ENCODE measurements at places on chromosomes 4 and X.
A peak's percentile ranks its signal among the peaks of the same experiment; 100 is the strongest.

GRCh38 chrX:118694638-118695037 is 32.8 kb upstream of the IL13RA1 start:
- DNase-seq: no peak

DNA sequence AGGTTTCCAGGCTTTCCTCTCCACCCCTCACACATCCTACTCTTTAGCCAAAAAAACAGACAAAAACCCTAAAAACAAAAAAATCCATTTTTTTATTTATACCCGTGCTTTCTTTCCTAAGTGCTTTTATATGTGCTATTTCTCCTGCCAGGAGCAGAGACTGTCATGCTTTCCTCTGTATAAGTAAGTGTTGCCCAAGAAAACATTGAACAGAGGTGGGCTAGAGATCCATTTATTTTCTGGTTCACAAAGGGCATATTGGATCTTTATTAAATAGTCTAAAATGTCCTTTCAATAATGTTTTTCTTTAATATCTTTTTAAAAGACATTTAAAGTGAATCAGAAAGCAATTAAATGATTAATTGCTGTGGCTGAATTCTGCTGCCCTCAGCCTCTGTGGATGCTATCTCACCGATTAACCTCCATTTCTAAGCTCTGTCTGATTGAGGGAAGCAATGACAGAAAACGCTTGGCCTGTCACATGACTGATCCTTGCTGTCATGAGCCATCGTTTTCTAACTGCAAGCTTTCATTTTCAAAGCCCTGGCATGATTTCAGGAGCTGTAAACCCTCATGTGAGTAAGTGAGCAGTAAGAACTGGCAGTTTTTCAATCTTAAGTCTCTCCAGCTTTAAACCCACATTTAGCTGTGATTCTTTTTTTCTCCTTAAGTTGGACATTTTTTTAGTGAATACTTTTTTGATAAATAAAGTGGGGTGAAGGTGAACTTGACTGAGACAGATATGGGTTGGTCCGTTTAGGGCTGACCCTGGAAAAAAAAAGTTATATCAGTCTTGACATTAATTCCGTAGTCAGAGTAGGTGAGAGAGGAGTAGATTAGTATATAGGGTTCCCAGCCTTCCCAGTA is 180.7 kb upstream of the PGRMC2 start:
- DNase-seq: peak; percentile 60

GRCh38 chr4:7402526-7402925 is 32.2 kb downstream of the PSAPL1 start:
- no peak for DNase-seq

- DNase-seq: no peak
These were observed 77.1 kb downstream of the NFKB1 start for GRCh38 chr4:102578270-102578669.

DNA sequence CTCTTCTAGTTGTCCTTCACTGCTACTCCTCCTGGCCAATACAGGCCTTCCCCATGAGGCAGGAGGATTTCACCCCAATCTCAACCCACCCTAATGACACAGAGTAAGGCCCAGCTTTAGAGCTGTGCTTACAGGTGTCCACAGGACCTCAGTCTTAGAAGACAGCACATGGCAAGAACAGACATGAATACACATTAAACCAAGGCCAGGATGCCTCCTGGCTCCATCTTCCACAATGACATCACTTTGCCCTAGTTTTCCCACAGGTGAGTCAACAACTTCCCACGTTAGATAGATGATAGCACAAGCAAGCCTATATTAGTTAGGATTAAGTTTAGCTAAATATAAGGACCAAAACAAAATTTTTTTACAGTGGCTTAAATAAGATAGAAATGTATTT is 63.8 kb upstream of the NOCT start:
- DNase-seq: no peak

DNA sequence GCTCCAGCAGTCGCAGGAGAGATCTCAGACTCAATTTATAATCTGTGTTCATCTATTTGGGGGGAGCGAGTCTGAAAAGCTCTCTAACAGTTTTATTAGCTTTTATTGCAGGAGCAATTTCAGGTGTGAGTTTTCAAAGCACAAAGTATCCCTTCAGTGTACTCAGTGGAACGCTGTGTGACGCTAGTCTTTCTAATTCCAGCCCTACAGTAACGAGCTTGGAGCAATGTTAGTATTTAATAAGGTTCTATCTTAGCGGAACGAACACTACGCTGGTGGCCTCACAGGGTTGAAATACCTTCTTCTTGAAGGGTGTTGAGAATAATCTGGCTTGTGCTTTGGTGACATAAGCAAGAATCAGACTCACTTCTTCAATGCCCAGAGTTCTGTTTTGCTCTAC is 8.4 kb downstream of the HS3ST1 start:
- DNase-seq: no peak

DNA sequence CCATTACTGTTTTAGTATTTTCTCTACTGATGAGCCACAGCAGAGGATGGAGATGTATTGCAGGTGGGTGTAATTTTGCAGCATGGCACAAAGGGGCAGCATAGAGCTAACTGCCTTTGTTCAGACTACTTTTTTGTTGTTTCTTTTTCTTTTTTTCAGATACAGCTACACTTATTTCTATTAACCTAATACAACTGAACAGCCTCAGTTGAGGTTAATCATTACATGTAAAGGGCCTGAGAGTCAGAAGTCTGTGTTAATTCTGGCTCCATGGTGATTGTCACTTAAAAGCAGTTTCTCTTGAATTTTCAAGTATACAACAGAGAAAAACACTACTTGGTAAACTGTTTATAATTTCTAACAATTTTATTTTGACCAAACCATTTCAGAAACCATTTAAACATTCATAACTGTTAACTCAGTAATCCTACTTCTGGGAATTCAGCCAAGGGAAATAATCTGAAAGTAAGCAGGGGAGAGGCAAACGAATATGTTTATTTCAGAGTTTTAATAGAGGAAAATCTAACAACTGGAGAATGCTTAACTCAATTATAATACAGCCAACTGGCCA is 13.9 kb upstream of the PPEF2 start:
- DNase-seq: peak; percentile 35

GRCh38 chr4:185171373-185172071 is 28.5 kb downstream of the SLC25A4 start:
- DNase-seq: no peak

DNA sequence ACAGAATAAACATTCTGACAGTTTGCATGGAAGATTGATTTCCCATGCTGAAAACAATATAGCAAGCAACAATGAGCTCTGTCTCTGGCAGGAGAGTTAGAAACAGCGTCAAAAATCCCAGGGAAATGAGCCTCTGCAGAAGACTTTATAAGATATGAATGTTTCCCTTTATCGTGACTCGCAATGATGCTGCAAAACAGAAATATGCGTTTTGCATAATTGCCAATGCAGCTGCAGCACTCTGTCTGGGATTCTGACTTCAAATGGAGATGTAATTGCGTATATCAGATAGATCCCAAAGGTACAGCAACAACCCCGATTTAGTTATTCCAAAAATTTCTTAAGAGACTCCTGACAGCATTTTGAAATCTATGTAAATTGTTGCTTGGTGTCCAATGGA is 702.4 kb upstream of the EPHA5 start:
- DNase-seq: no peak

DNA sequence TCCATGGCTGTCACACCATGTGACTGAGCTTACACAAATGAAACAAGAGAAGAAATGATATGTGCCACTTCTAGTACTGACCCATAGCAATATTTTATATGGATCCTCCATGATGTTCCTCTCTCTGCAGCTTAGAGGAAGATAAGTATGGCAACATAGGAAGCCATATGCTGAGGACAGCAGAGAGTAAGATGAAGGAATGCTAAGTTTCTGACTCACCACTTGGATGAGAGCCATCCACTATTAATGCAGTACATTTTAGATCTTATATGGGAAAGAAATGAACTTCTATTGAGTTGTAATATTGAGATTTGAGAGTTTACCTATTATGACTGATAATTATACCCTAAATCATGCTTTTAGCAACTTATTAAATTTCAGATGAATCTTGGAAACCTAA is 386.9 kb upstream of the MAOA start:
- DNase-seq: no peak

GRCh38 chr4:121776610-121777401 is 11.8 kb upstream of the SMIM43 start:
- no peak for DNase-seq

DNA sequence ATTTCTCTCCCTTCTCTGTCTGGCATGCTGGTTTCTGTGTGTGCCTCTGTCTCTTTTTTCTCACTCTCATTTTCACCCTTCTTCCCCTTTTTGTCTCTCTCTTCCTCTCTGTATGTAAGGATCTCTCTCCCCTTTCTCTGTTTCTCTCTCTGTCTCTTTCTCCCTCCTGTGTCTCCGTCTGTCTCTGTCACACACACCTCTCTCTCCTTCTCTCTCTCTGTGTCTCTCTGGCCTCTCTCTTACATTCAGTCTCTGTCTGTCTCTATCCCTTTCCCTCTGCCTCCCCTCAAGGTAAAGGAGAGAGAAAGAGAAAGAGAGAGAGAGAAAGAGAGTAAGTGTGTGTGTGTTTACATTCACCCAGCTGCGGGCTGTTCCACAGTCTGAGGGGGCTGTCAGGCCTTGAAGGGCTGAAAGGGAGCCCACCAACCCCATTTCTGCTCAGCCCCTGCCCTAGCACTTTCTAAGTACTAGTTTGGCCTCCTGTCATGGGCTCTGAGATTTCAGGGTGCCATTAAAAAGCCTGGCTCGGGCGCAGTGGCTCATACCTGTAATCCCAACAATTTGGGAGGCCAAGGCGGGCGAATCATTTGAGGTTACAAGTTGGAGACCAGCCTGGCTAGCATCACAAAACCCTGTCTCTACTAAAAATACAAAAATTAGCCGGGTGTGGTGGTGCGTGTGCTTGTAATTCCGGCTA is 9.6 kb upstream of the TSPYL2 start:
- DNase-seq: no peak

DNA sequence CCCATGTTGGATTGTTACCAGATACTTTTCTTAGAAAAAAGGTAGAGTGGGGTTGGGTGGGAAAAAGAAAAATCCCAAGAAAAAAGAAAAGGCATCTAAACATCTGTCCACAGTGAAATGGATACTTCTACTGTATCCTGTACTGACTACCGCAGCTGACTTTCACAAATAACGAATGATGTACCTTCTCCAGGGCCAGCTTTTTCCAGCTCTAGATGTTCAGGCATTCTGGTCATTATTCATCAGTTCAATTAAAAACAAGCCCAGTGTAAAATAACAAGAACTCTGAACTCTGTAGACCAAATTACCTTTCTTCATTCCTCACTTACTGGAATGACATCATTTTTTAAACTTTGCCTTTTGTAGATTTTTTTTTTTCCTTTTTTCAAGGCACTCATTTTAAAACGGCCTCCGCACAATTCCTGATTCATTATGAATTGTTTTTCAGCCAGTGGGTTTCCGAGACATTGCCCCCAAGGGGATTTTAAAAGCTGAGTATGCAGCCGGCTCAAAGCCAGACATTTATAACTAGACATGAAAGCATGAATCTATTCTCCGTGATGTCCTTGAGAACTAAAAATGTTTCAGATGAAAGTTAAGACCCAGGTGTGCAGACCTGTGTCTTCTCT is 113.5 kb downstream of the PRKX start:
- no peak for DNase-seq

DNA sequence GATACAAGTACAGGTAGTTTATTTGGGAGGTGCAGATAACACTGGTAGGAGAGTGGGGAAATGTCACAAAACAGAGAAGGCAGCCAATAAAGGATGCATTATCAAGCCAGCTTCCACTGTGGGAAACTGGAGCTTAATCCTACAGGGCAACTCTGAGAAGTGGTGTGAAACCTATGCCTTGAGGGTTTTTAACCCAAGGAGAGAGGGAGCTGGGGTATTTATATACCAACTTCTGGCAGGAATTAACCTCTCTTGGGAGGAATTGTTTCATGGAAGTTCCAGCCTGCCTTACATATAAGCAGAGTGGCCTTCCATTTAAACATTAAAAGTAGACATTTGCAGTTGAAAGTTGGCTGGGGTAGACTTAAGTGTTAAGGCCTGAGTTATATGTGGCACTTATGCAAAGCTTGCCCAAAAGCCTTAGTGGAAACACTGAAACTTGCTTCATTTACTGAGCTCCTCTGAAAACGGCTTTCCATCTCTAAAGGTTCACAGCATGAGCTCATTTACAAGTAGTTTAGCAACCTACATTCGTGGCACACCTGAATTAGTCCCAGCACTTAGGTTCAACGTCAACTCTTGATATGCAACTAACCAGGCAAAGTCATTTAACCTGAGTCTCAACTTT is 19.2 kb downstream of the MAGEB17 start:
- no peak for DNase-seq

DNA sequence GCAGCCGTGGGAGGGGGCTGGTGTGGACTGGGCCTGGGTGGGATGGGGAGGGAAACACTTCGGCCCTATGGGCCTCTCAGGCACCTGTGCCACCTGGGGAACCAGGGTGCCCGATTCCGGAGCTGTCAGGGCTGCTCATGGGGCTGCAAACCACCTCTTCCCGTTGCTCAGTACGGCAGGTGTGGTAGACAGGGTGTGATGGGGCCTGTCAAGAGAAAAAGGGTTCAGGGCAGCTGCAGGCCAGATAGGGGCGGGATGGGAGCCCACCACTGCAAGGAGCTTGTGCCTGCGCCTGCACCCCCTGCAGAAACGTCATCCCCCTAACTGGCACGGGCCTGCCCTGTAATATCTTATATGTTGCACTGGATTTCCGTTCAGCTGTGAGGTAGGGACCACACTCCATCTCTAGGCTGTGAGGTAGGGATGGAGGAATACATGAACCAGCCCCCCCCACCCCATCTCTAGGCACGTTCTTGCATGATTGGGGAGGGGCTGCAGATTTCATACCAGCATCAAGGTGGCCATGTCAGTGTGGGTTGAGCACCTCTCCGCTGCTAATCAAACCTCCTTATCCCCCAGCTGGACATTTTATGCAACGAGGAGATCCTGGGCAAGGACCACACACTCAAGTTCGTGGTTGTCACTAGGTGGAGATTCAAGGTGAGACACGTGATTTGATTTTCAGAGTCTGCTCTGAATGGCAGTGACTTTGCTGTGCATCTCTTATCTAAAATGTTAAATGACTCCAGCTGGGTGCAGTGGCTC is 59.0 kb downstream of the PCGF3 start:
- no peak for DNase-seq

DNA sequence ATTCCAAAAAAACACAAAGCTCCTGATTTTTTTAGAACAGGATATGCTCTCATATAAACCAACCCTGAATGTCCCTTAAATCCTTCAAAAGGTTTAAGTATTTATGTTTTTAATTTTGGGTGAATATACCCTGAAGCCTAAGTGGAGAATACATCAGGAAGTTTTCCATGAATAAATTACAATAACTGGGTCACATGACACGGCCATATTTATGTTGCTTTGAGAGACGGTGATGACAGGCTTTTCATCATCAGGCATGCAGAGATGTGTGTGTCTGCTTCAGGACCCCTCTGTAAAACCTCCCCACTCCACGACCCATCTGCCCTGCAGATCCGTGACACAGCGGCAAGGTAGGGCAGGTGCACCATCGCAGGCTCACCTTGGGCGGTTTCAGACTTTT is 60.3 kb upstream of the C4orf50 start:
- DNase-seq: no peak

DNA sequence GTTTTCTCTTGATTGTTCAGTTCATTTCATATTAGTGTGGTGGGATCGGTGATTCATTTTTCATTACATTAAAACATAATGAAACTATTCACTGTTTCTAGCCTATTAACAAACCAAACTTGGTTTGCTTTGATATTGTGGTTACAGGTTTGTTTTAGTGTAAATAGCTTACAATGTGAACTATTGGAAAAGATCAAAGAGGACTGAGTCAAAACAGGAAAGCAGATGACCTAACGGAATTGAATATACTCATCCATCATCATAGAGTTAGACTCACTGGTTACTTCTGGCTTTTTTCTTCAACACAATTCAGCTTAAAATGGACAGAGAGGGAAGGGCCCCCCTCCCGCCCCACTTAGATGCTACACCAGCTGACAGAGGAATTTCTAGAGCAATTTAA is 616.2 kb upstream of the AADAT start:
- no peak for DNase-seq

- no peak for DNase-seq
These were observed 39.0 kb upstream of the GPM6B start for GRCh38 chrX:13855689-13856450.
